ENCODE measurements at places on chromosomes 2 and 18.

- no peak for DNase-seq
Observed at GRCh38 chr2:222043897-222044296, 254.9 kb downstream of the PAX3 start.

DNA sequence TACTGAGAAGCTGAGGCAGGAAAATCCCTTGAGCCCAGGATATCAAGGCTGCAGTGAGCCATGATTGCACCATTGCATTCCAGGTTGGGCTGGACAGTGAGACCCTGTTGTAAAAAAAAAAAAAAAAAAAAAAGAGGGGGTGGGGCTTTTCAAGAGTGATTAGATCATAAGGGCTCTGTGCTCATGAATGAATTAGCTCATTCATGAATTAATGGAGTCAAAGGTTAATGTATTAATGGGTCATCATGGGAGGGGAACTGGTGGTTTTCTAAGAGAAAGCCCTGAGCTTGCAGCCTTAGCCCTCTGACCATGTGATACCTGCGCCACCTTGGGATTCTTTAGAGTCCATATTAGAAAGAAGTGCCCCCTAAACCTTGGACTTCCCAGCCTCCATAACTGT lies 4.5 kb downstream of the SLC19A3 start:
- DNase-seq, result no peak

DNA sequence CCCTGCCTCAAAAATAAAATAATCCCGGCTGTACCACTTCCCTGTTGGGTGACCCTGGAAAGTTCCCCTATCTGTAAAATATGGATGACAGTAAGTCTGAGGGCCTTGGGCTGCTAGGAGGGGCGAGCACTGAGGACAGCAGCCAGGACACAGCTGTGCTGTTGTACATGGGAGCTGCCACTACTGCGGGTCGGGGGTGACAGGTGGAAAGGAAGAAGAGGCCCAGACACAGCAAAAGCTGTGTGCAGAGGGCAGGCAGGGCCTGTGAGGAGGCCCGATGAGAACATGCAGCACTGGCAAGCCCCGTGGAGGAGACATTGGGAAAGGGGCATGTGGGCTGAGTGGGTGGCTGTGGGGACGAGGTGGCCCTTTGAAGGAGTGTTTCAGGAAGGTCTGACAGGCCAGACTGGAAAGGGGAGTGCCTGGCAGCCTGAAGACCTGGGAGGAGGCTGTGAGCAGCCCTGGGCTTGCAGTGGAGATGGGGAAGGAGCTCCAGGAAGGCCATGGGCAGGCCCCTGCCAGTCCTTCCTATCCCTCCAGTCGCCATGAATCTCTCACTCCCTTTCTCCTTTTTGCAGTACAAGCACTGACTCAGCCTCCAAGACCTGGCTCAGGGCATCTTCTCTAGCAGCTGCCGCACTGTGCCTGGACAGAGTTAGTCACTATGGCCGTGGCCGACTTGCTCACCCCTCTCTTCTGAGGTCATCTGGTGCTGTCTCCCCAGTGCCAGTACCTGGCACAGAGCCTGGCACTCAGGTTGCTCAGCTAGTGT lies 28.9 kb upstream of the SEMA4C start:
- no peak for DNase-seq

GRCh38 chr2:193556766-193557470 lies 1362.2 kb upstream of the TMEFF2 start:
- no peak for DNase-seq

DNA sequence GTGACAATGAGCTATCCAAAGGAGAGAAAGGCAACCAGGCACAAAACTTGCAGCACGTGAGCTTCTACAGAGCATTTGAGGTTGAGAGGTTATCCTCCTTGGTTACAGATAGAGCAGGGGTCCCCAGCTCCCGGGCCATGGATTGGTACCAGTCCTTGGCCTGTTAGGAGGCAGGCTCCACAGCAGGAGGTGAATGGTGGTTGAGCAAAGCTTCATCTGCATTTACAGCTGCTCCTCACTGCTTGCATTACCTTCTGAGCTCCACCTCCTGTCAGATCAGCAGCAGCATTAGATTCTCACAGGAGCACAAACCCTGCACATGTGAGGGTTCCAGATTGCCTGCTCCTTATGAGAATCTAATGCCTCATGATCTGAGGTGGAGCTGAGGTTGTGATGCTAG lies 57.8 kb upstream of the ST8SIA3 start:
- DNase-seq, result no peak

DNA sequence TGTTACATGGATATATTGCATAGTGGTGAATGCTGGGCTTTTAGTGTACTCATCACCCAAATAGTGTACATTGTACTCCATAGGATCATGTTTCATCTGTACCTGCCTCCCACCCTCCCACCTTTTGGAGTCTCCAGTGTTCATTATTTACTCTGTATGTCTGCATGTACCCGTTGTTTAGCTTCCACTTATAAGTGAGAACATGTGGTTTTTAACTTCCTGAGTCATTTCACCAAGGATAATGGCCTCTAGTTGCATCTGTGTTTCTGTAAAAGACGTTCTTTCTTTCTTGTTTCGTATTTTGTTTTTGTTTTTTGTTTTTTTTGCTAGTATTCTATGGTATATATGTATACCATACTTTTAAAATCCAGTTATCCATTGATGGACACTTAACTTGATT lies 107.5 kb downstream of the MSTN start:
- no peak for DNase-seq

GRCh38 chr2:220703279-220703678 lies 868.8 kb downstream of the EPHA4 start:
- no peak for DNase-seq

- DNase-seq, result no peak
Observed at GRCh38 chr18:39772155-39772919, 2182.7 kb upstream of the PIK3C3 start.

GRCh38 chr2:173347305-173348168 lies 7.1 kb upstream of the CDCA7 start:
- peak; percentile 78 for DNase-seq
